ENCODE measurements at places on chromosomes 7 and 10.
A peak's percentile ranks its signal among the peaks of the same experiment; 100 is the strongest.

- DNase-seq = no peak
Observed at GRCh38 chr10:127918572-127918971, 11.7 kb downstream of the PTPRE start.

- DNase-seq = peak; percentile 80
Observed at GRCh38 chr7:132149436-132150304, 426.6 kb downstream of the PLXNA4 start.

DNA sequence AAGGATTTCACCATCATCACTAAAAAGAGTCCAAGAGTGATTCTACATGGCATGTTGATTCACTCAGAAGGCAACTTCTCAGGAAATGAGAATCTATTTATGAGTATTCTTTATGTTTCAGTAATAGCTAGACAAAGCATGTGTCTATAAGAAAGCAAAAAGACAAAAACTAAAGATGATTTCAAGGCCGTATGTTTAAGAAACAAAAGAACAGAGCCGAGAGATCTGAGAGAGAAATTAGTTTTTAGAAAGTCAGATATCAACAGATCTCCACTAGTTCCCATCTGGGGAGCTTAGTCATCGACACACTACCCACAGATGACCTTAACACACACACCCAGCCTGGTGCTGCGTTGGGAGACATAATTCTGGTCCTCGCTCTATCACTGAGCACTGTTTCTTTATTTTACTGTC, 21.0 kb downstream of the PIP4K2A start:
- DNase-seq = no peak

GRCh38 chr10:3783682-3784432, 1.2 kb downstream of the KLF6 start:
- peak; percentile 66 for DNase-seq

- no peak for DNase-seq
Observed at GRCh38 chr7:134910214-134910890, 76.0 kb upstream of the AGBL3 start.

DNA sequence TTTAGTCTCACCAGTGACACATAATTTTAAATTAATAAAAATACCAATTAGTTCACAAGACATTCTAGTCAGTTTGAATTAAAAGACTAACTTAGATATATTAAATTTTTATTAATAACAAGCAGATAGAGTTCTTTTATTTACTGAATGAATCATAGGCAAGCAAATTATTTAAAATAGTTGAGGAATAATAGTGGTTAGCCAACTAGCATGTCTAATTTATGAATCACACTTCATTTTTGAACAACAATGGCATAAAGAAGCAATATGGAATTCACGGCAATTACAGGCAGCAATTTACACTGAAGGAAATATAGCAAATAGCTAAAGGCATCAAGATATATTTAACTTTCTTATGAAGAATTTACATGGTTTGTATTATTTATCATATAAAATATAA, 187.0 kb upstream of the SLC26A5 start:
- no peak for DNase-seq

DNA sequence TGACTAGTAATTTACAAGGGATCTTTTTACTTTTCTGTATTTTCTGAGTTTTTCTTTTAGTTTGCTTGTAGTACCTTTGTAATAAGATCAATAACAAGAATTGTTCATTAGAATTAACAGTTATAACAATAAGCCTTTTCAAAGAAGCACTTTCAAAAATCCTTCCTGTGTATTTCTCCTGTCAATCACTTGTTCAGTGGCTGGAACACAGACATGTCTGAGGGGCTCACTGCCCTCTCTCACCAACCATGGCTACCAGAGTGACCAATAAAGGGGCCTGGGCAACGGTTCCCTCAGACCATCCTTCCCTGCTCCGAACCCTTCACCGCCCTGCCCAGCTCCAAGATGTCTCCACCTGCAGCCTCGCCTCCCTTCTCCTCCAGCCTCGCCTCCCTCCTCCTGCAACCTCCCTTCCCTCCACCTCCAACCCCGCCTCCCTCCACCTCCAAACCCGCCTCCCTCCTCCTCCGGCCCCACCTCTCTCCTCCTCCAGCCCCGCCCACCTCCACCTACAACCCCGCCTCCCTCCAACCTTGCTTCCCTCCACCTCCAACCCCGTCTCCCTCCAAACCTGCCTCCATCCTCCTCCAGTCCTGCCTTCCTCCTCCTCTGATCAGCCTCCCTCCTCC, 353.4 kb downstream of the TNS3 start:
- no peak for DNase-seq

DNA sequence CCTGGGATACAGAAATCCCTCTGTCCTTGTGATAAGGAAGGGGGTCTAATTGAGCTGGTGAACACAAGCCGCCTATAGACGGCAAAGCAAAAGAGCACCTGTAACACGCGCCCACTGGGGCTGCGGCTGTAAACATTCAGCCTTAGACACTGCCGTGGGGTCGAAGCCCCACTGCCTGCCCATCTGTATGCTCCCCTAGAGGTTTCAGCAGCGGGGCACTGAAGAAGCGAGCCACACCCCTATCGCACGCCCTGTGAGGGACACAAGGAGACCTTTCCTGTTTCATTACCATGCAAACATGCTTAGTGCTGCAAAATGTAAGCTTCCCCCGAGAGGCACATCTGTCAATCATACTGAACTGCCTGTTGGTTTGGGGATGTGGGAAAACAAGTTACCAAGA, 82.1 kb downstream of the NRP1 start:
- no peak for DNase-seq

DNA sequence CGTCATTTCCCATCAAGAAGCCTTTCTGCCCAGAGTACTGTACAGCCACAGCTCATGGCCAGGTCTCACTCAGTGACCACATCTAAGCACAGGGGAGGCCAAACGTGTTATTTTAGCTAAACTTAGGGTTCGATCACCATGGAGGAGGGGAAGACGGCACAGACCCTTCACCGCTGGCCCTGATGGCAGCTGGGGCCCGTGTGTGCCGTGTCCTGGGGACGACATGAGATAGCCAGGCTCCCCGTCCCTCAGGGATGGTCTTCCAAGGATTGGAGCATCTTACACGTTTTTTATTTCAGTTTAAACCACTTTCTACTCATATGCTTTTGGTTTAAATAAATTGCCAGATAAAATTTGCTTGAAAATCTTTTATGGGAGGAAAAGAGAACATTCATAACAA, 512.9 kb downstream of the DNAJB6 start:
- DNase-seq = no peak

- DNase-seq = no peak
Observed at GRCh38 chr10:3220853-3221252, 48.3 kb upstream of the PITRM1 start.
